Activated CD8-positive, alpha-beta memory T cell treated with anti-CD3 and anti-CD28 coated beads for 4 hours (primary cell): ENCODE measurements at places on chromosomes 4 and X.

DNA sequence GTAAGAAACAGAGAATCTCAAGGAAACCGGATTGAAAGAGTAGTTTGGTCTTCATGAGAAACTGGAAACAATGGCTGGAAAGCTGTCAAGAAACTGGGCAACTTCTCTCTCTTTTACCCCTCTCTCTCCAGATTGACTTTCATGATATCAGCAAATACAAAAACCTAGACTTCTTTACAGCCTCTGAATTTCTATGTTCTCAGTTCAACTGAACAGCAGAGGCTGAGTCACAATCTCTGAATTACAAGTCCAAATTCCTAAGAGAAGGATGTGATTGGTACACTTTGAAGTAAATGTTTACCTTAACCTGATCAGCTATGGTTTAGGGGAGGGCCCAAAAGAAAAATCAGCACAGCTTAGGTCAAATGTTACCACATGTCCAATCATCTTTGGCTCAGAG, 974.9 kb downstream of the RPA4 start:
- no peak for DNase-seq

DNA sequence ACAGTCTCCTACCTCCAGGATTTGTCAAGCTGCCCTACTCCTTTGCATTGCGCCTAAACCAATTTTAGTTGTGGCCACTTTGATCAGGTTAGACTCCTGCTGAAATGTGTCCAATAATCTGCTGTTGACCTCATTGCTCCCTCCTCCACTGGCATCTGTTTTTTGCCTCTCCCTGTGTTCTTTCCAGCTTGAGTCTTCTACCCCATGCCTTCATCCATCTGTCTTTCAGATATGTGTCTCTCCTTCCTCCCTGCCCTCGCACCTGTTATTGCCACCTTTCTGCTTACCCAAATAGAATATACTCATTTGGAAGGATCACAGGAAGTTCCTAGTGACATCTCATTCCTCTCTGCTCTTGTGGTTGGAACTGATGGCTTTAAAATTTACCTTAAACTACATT, 366.6 kb upstream of the CLNK start:
- no peak for DNase-seq

DNA sequence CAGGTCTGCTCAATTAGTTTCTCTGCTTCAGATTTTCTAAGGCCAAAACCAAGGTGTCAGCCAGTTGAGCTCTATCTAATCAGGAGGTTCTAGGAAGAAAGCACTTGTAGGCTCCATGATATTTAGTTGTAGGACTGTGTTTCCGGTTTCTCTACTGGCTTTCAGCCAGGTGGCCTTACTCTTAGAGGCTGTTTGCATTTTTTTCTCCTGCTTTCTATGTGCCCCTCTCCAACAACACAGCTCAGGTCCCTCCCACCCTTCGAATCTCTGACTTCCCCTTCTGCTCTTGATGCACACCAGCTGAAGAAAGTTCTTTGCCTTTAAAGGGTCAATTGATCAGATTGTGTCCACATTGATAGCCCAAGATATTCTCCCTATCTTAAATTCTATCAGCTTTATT, 245.2 kb downstream of the RAB28 start:
- no peak for DNase-seq

DNA sequence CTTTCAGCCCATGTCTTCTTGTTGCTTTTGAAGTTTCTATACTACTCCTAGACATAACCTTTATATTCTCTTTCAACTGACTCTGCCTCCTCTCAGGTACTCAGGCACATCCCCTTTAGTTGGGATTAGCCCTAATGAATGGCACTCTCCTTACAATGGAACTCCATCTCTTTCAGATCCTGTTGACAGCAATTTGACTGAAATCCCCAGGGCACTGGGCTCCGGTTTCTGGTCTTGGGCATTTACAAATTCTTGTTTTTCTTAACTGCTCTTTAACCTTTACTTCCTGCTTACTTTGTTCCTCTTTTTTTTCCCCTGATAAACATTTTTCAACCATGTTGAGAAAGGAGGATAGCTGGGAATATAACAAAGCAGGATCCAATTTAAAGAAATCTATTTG, 68.9 kb downstream of the ENOX2 start:
- no peak for DNase-seq

DNA sequence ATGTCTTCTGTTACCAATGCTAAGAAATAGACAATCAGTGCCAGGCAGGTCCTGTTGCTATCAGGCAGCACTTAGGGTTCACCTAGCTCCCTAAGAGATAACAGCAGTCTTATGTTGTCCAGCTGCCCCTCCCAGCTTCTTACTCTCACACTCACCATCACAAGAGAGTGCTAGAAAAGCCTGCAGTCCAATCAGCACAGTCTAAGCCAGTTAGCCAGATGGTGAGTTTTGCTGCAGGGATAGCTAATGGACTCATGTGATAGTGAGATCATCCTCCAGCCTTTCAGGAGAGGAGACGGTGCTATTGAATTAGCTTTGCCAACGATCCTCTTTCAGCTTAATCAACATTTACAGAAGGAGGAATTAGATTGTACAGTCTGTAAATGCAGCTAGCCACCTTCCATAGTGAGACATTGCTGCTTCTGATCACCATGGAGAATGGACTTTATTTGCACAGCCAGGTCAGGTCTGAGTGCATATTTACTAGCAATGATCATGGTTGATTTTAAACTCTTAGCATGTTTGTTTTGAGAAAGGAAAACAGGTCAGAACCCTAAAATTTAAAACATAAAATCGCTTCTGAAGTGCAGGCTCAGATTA, 438.3 kb downstream of the CENPC start:
- no peak for DNase-seq

GRCh38 chr4:170090352-170091052, 746 bp upstream of the AADAT start:
- no peak for DNase-seq

DNA sequence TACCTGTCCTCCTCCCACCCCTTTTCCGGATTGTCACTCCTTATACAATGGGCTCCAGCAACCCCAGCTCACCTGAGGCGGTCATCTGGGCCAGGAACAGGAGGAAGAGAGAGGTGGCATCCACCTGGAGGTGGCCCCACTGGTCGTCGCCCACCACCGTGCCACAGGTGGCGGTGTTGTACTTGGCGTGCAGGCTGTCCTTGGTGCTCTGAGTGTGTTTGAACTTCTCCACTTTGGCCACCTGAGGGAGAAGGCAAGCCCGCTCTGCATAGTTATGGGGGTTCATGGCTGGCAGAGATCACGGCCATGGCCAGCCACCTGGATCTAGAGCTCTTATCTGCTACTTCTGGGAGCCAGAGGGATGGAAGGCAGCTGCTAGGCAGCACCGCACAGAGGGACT, 32.9 kb downstream of the PHKA2 start:
- no peak for DNase-seq

DNA sequence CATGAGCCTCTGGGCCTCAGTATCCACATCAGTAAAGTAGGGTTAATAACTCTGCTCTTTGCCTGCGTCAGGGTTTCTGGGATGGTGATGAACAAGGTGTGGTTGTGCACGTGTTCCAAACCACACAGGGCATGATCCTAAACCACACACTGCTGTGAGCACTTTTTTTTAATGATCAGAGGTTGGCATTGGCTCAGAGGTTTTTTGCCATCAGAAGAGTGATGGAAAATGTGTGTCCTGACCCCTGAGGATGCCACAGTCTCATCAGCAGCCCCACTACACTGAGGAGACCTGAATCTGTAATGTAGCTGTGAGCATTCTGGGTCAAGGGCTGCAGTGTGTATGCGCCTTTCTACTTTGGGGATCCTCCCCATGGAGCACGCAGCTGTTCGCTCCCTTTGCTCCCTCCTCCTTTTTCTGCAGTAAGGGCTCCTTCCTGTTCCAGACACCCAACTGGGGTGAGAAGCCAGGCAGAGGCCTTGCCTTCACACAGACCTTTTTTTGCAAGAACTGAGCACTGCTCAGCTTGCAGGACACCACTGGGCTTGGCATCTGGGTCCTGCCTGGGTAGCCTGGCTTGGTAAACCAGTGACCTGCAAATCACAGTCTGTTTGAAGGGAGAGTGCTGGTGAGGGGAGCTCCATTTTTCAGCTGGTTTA, 87.5 kb downstream of the MAMLD1 start:
- DNase-seq, result no peak

GRCh38 chr4:173410079-173410478, 11.2 kb upstream of the SCRG1 start:
- DNase-seq, result no peak

GRCh38 chrX:38896724-38897298, 95.6 kb downstream of the MID1IP1 start:
- DNase-seq, result no peak

- DNase-seq, result no peak
These were observed 38.0 kb upstream of the GATB start for GRCh38 chr4:151798678-151799416.

DNA sequence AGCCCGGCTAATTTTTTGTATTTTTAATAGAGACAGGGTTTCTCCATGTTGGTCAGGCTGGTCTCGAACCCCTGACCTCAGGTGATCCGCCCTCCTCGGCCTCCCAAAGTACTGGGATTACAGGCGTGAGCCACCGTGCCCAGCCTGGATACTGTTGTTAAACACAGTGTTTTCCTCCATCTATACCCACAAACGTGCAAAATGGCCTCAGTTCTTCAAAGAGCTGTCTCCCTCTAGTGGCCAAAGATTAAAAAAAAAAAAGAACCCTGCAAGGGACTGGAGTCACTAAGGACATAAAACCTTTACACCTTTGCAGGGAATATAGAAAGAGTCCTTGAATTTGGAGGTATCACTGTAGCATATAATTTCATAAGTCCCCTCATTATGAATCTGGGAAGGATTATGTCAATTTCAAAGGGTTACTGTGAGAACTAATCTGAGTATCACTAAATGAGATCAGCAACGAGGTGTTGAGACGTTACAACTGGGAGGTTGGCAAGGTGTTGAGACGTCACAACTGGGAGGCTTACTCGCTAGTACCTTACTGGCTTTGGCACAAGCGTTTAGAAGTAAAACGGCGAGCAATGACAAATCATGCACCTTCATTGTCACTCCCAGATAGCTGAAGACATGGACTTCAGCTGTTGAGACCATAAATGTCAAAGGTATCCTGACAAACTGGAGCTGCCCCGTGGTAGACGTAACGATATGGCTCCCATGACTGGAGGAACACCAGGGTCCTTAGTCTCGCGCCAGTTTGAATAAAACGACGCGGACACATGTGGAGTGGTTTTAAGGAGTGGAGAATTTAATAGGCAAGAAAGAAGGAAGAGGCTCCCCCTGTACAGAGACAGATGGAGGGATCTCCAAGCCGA, 33.4 kb upstream of the ENPP6 start:
- DNase-seq, result no peak

GRCh38 chrX:39725928-39726619, 371.7 kb downstream of the BCOR start:
- DNase-seq, result no peak

DNA sequence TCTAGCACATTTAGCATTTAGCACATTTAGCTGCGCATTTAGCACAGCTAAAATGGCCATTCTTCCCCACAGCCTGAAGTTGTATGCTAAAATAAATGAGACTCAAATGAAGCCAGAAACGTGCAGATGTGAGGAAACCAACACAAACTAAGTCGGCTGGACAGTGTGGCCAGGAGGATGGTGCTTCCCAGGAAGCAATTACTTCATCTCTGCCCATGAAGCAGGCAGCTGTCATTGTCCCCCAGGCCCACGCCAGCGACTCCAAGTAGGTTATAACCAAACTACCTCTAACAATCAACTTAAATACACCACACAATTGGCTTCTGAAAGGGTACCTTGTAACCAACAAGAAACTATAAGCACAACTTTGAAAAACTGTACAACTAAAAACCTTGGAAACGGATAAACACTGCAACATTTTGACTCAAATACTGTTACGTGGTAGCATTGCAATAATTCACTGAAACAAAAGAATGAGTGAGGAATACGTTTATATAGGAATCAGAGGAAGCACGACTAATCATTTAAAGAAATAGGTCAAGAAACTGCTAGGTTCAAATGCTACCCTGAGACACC, 39.2 kb downstream of the AFAP1 start:
- DNase-seq, result no peak
